ENCODE measurements at places on chromosomes 3 and 15.

DNA sequence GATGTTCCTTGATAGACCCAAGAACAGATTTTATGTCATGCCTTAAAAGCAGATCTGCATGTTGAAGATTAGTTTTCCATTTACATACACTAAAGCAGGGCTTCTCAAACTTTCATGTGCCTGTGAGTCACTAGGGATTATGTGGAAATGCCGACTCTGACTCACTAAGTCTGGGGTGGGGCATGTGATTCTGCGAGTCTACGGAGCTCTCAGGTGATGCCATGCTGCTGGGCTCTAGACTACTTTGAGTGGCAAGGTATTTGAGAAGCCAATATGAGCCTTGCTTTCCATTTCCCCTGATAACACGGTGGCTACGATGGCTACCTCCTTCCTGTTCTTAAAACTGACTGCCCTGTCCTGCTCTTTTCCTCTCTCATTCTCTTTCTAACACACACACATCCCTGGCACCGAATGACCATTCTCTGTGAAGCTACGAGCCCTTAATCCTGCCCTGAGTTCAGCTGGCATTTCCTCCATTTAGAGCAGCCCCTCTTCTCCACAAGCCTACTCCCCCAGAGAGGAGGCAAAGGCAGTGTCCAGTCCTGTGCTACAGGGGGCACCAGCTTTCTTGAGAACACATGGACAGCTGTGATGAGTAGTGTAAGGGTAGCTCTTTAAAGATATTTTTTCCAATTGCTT lies 39.7 kb upstream of the PYGO1 start:
- no peak for DNase-seq

- no peak for DNase-seq
Measured at GRCh38 chr15:97076011-97076410, 745.5 kb downstream of the NR2F2 start.

DNA sequence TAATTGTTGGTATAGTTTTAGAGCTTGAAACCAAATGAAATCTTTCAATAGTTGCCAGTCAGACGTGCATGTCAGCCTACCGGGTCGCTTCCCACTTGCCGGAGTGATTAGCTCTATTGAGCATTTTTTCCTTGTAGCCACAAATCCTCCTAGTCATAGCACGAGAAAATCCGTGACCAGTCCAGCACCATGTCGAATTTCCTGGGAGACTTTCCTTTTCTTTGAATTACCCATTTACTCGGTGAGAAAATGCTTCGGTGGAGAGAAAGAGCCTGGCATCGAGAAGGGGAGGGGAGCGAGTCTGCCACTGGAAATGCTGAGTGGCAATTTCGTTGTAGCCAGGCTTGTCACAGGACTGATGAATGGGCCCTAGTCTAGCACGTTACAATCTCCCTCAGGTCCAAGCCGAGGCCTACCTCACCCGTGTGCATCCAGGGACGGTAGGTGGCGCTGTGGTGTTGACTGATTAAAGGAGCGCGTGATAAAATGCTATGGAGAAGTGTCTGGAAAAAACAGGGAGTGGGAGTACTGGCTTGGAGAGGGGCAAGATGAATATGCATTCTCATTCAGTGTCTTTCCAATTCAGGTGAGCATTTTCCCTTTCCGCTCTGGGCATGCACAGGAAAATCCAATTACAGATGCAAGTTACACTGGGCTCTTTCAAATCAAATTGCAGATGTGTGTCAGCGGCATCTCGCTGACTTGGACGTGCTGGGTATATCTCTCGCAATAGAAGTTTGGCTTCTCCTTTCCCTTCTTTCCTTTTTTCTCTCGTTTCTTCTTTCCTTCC lies 238.8 kb downstream of the EDEM1 start:
- peak; percentile 71 for DNase-seq

DNA sequence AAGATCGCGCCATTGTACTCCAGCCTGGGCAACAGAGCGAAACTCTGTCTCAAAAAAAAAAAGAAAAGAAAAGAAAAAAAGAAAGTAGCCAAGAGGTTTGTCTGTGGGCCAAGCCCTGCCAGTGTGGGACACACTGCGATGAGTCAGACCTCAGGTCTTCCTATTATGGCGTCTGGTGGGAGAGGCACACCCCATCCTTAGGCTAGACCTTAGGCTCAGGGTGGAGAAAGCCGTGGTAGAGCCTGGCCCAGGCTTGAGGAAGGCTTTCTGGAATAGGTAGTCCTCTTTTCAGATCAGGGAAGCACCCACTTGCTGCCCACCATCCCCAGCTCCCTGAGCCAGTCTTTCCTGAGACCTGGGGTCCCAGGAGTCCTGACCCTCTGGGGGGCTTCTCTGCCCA lies 6.0 kb downstream of the HEMK1 start:
- DNase-seq = no peak

DNA sequence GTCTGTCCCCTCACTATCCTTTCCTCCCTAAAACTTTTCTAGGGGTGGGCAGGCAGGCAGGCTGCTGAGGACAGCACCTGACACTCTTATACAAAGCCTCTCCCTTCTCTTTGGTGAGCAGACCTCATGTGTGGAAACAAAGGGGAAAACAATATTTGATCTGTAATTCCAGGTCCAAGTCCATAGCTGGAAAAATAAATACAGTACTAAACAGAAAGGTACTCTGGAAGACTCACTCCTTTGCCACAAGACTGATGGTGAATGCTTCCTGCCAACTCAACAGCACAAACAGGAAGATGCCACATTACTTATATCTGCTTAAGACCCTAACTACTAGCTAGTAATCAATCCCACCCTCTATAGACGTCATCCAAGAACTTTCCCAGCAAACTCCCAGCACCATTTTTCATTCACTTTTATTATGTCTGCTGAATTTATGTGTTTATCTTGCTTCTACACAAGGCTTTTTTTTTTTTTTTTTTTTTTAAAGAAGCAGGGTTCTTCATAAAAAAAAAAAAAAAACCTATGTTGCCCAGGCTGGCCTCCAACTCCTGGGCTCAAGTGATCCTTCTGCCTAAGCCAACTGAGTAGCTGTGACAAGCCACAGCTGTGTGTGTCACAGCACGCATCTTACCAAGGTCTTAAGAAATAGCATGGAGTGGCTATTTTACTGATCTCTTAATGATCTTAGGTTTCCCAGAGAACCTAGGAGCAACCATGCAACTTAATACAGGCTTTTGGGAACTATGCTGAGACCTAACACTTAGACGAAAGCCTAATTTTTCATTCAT lies 44.2 kb upstream of the CSPG5 start:
- DNase-seq = no peak

DNA sequence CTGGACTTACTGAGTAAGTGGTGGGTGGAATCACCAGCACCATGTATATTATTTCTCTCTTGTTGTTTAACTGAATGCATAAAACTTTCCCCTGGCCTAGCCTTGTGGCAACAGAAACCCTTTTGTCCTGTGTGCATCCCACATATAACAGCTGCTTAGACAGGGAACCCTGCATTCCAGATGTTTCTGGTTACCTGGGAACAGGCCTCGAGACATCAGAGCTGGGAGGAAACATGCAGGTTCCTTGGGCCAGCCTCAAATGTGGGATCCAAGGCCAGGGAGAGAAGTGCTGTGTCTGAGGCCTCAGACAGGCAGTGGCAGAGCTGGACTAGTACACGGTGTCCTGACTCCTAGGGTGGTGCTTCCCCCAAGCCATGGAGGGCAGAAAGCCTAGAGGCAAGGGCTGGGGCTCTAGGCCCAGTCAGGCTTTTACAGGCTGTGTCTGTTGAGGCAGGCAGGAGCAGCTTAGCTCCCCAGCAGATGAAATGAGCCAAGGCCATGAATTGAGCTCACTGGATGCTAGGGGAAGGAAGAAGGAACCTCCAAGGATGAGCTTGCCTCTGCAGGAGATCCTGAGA lies 57.7 kb downstream of the ITGA11 start:
- DNase-seq = no peak

GRCh38 chr3:171285287-171285686 lies 174.9 kb downstream of the TNIK start:
- no peak for DNase-seq

GRCh38 chr3:130711565-130712324 lies 34.9 kb downstream of the PIK3R4 start:
- DNase-seq = no peak

DNA sequence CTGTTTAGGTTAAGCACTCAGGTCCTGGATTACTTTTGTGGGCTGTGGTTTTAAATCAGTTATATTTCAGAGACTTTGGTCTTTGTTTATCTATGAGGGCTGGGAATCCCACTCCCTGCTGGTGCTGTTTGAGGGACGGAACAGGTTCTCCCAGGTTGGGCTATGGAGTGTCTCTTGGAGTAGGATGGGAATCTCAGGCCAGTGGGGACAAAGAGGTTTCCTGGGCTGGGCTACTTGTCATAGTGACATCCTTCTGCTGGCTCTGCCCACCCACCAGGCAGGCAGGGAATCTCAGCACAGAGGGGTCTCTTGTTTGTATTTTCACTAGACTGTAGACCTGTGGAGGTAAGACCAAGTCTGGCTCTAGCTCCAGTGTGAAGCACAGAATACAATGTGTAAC lies 47.2 kb upstream of the UBE3A start:
- no peak for DNase-seq

- no peak for DNase-seq
Measured at GRCh38 chr15:66707310-66708082, 5.5 kb downstream of the SMAD6 start.

GRCh38 chr15:28192772-28193171 lies 93.7 kb upstream of the OCA2 start:
- no peak for DNase-seq

DNA sequence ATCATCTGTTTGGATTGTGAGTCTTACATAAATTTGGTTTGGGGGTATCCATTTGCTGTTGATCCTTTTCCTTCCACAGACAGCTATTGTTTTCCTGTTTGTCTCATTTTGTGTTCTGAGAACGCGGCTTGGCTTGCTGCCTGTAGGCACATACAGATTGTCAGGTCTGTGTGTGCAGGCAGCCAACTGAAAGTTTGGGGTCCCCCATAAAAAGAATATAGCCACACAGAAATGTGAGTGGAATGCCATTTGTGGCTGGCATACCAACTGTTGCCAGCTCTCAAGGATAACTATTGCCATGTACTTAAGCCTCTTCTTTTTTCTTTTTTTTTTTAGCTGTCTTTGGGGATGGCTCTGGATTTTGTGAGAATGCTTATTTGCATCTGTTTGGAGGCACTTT lies 1308.0 kb downstream of the ROBO1 start:
- DNase-seq = no peak

DNA sequence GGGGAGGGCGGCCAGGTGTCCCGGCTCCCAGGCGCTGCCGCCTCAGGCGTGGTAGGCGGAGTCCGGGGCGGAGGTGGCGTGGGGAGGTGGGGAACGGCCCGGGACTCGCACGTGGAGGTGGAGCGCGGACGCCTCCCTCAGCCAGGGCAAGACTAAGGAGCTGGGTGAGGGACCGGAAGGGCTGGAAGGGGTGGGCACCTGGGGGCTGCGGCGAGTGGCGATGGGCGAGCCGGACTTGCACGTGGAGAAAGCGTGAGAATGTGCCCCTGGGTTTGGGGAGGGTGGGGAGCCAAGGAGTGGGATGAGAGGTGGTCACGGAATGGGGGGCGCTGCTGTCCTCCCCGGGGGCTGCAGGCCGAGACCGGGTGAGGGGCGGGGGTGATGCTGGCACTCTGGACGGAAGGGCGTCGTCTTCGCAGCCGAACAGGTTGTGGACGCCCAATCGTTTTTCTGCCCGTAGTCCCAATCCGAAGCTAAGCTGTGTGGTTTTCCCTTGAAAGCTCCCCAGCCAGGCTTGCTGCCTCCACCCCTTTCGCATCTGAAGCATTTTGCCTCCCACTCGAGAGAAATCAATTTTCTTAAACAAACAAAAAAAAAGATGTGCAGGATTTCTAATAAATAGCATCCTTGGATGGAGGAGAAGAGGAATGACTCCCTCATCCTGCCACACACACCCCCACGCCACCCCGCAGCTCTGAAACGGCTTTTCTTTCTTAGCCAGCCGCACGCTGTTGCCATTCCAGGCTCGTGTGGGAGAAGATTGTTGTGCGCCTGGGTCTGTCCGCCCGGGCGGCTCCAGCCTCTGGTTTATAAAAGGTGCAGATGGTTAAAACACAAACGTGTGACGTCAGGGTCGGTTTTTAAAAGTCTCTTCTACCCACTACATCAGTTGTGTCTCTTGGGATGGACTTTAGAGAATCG lies 62.5 kb upstream of the ANKRD28 start:
- peak; percentile 0 for DNase-seq

- no peak for DNase-seq
Measured at GRCh38 chr3:193507566-193507965, 47.1 kb downstream of the ATP13A4 start.

DNA sequence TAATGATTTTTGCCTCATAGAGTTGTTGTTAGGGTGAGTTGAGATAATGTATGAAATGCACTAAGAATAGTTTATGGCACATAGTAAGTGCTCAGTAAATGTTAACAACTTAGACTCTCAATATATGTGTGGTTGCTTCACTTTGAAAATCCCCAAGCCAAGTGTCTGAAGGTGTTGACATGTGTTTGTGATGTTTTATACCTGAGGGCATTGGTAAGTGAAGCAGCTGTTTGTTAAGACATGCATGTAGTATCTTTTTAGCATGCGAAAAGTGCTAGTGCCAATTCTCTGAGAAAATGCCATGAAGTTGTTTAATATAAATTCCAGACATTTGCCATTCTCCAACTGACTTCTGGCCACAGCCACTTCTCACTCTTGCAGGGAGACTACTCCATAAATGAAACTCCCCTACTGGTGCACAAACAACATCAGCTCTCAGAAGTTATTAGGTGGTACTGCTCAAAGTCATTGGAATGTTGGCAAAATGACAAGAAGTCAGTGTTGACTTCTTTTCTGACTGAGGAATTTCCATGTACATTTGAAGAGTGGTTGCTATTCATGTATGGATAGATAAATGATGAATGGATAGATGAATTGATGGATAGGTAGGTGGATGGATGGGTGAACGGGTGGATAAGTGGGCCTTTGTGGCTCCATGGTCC lies 103.6 kb upstream of the NUDT16 start:
- no peak for DNase-seq

DNA sequence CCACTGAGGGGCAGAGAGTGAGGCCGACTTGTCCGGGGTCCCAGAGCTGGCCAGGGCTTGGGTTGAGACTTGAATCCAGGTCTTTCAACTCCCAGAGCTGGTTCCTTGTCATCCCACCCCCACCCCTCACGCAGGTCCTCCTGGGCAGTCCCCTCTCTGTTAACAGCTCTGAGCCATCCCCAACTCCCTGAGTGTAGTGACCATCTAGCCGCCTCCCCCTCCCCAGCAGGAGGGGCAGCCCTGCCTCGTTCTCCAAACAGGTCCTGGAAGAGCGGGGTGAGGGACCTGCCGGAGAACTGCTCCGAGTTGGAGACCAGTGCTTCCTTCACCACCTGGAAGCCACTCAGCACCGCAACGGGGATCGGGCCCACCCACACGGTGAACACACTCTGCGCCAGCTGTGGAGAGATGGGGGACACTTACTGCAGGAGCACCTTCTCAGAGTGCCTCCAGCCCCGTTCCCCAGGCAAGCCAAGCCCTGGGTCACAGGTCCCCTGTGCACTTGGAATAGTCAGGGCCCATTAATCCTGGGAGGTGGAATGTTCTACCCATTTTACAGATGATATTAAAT lies 24.4 kb upstream of the PARL start:
- DNase-seq = no peak

- no peak for DNase-seq
Measured at GRCh38 chr3:48702320-48702920, 14.6 kb downstream of the IP6K2 start.

DNA sequence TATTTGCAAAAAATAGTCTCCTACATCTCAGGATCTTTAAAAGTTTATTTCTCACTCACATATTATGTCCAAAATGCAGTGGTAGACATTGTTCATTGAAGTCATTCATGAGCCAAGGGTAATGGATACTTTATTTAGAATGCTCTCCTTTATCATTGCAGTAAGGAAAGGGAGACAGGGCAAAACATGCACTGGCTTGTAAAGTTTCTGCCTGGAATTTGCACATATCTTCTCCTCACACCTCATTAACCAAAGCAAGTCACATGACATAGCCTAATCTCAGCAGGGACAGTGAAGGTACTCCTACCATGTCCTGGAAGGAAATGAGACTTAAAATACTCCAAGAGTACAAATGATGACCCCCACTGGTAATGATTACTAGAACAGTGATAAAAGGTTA lies 333.7 kb upstream of the EPHA3 start:
- DNase-seq = no peak

Measured in thymus (tissue), 14 donors.